ENCODE measurements at places on chromosomes 7 and 10.

- DNase-seq, result no peak
Measured at GRCh38 chr10:8404721-8405120, 350.2 kb downstream of the GATA3 start.

DNA sequence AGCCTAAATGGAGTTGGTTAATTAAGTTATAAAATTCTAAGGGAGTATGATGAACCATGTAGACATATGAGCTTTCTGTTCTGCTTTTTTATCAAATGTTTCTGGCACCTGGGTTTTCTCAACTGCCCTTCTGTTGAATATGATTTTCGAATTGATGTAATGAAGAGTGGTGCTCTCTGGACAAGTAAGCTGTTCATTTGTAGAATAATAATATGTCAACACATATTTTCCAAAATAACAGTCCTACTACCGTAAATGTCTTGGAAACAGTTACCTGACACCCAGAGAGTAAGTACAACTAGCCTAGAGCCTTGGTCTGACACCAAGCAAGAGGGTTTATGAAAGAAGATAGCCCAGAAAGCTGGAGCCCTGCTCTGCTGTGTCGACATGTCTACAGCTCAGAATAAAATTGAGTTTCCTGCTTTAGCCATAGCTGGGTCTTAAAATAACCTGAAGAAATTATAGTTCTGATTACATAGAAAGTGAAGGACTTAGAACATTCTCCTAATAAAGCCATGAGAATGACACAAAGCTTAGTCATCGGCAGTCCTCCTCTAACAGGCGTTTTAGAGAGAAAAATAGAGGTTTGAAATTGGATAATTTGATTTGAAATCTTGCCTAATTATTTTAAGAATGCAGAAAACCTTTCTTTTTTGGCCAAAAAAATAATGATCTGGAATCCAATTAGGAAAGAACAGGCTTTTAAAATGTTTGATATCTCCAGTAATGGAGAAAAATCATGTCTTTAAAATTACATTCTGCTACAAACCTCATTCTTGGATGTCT is 25.1 kb downstream of the HDAC9 start:
- no peak for DNase-seq

GRCh38 chr7:24477398-24478136 is 95.7 kb upstream of the PALS2 start:
- DNase-seq, result no peak

DNA sequence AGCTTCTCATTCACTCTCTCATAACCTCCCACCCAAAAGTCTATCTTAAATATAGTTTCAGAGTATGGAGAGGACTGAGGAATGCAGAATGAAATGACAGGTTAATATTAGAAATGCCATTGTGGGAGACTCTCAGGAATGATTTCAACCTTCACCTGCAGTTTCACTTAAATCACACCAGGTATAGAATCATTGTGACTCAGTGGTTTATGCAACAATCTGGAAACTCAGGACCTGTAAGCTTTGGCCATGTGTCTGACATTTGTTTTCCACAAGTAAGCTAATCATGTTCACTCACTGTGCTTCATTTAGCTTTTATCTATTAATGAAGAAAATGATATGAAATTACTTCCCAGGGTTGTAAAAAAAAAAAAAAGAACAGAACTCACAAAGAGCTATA is 8.7 kb upstream of the PTPN12 start:
- DNase-seq, result no peak

DNA sequence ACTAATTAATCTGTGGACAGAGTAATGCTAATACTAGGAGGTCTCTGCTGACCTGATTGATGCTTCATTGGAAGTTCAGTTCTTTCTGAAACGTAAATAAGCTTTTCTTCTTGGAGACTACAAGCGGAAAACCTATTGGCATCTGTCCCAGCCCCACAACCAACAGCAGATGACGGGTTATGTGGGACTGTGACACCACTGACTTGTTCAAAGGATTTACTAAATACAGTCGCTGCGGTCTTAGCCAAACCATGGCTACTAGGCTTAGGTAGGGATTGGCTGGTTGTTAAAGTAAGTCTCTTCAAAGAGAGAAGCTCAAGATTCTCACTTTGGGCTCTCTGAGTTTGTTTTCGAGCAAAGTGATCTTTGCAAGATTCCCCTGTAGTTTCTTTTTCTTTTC is 68.3 kb downstream of the HYCC1 start:
- DNase-seq, result no peak

DNA sequence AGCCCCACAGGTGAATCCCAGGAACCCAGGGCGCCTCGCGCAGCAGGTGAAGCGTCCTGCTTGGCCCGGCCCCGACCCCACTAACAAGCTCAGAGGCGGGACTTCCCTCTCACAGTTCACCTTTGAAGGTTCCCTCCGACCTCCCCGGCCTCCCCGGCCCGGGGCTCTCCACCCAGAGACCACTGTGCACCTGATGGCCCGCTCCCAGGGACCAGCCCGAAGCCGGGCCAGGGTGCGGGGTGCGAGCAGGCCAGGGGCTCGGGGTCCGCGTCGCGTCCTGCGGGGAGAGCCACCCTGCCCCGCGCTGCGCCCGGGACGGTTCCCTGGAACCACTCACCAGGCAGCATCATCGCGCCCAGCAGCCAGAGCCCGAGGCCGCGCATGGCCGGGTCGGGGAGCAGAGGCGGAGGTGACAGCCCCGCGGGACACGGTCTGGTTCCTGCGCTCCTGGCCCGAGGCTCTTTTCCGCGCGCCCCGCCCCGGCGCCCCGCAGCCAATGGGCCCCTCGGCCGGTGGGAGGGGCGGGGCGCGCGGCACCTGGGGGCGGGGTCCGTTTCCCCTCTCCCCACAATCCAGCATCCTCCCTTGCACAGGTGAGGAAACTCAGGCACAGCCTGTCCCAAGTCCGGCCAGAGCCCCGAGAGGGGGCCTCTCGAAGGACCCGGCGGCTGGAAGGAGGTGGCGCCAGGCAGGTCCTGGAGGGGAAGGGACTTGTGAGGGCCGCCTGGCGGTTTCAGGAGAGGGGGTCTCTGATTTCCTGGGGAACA is at the start of gene ADAM8:
ADAM8 (minus strand) TSS at position 434 of the 767 bp plus-strand sequence; CDS start at position 383, 51 bp downstream.
- DNase-seq, result peak; percentile 67

- no peak for DNase-seq
Measured at GRCh38 chr7:70060298-70061068, 462.2 kb downstream of the AUTS2 start.

DNA sequence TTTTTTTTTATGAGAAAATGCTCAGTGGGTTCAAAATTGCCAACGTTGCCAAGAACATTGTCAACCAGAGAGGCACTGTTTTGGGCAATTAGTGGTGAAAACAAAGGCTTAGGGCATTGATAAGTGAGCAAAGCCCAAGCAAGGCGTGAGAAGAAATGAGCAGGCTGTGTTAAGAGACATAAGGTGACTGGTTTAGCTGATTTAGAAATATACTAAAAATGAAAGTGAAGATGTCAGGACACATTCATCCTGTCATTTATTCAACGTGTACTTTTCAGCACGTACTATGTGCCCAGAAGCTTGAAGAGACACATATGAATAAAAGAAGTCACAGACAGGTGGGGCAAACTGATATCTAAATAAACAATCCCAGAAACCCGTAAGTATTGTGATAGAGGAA is 31.8 kb downstream of the AOAH start:
- no peak for DNase-seq

DNA sequence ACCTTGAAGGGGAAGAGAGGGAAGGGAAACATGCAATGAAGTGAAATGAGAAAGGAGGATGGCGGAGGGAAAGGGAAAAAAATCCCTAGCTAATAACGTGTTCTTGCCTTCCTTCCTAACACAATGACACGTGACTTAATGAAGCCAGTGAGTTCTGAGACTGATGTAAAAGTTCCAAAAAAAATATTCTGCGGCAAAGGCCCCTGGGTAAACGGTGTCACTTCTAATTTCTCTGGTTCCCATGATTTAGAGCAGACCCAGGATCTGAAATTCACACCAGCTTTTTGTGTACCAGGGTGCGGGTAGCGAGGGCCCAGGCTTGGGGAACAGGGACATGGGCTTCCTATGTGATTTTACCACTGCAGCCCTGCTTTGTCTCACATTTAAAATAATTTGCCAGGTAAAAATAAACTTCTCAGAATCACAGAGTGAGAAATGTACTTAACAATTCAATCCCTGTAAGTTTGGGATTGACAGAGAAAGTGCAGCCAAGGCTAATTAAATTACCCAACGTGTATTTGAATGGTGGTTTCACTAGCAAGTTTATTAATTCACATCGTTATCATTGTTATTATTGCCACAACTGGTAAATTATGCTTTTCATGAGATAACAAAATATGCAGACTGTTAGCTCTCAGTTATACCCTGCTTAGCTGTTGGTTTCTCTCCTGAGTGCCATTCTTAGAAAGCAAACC is 182.4 kb downstream of the SEM1 start:
- no peak for DNase-seq

- no peak for DNase-seq
Measured at GRCh38 chr7:23586159-23586558, 11.0 kb upstream of the CCDC126 start.

DNA sequence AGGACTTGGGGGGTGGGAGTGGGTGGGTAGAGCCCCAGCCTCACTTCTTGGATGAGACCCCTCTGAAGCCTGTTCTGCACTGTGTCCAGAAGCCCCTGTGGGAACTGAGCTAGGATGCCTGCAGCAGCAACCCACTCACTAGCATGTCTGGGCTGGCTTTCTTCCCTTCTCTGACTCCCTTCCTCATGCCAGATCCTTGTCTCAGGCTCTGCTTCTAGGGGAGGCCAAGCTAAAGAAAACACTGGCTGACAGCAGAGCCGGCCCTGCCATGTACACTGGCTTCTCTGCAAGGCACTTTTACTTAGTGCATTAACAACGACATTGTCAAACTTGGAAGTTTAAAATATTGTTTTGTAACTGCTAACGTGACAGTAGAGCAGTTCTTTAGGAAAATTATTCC is 50.2 kb downstream of the ARHGAP22 start:
- no peak for DNase-seq

GRCh38 chr7:38280000-38280399 is 6.6 kb upstream of the TARP start:
- DNase-seq, result no peak

DNA sequence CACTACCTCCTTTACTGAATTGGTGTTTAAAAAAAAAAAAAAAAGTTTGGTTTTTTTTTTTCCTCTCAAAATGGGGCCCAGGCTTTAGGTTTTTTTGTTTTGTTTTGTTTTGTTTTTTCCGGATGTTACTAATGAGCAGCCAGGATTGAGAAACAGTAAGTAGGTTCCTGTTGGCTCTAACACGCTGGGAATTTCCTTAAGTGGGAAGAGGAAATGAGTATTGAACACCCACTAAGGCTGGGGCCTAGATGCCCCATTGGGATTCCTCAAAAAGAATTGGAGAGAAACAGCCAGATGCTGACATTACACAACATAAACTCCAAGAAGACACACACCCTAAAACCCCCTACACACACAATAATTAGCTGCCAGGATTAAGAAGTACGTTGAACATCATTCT is 102.2 kb upstream of the NANOS1 start:
- DNase-seq, result no peak

DNA sequence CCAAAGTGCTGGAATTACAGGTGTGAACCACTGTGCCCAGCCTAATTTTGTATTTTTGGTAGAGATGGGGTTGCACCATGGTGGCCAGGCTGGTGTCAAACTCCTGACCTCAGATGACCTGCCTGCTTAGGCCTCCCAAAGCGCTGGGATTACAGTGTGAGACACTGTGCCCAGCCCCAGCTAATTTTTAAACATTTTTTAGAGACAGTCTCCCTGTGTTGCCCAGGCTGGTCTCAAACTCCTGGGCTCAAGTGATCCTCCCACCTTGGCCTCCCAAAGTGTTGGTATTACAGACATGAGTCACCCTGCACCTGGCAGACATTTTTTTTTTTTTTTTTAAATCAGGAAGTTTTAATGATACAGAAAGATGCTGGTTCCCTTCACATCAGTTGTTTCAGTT is 15.5 kb downstream of the DENND10 start:
- DNase-seq, result no peak

- no peak for DNase-seq
Measured at GRCh38 chr7:15459018-15459615, 102.7 kb downstream of the AGMO start.

DNA sequence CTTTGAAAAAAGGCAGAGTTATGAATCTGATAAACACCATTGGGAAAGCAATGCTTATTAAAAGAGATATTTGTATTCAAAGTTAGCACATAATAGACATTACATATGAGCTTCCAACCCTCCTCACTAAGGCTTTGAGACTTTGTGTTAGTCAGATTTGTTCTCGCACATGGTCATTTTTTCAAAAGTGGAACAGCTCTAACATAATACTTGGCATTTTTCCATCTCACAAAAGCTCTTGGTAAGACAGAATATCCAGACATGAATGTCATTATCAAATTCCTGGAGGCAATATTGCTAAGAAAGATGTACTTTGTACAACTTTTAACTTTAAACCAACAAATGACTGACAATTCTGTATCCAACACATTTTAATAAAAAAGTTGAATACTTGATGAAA is 292.4 kb upstream of the SMIM30 start:
- DNase-seq, result no peak

DNA sequence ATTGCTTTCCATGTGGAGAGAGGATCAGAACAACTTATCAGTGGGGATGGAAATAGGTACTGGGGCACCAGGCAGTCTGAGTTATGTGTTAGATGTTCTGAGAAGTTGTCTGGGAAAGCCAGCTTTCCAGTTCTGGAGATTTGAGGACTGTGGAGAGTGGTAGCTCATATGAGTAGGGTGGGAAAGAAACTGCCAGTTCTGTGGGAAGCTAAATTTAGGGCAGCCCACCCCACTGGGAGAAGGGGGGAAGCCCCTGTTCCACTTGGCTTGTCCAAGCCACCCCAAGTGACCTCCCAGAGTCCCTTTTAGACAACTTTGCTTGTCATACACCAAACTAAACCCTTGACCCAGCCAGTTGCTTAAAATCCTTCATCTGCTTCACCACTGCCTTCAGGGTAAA is 189.5 kb downstream of the REEP3 start:
- no peak for DNase-seq

DNA sequence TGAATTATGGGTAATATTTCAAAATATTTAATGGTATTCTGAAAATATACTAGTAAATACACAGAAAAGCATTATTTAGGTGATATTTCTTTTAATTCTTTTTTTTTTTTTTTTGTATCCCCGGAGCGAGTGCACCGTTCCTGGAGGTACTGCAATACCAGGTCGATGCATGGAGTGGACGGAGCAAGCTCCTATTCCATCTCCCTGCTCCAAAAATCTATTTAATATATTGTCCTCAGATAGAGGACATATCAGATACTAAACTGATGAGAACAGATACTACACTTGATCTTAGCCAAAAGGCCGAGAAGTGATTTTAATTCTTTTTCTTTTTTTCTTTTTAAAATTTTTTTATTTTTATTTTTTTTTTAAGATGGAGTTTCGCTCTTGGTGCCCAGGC is 10.8 kb downstream of the BTRC start:
- no peak for DNase-seq

DNA sequence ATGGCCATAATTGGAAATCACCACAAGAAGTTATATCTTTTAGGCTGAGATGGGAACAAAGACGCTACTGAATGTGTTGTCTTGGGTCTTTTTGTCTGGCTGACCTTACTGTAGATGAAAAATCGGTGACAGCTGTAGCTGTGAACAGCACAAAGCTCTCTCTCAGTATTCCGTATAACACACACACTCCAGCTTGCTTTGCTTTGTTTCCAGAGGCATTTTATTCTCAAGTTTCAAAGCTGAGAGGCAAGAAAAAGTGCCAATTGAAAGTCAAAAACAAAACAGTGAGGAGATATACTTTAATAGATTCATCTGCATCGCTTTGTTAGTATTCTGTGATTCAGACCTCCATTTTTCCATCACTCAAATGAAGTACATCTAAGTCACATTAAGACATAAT is 39.6 kb upstream of the CABCOCO1 start:
- DNase-seq, result no peak
